ENCODE measurements at places on chromosomes 1 and 21. TPM values are rescaled to one million over a fixed set of nuclear protein-coding genes. Genes with fewer than 3 reads are reported as not detected.
A peak's percentile ranks its signal among the peaks of the same experiment; 100 is the strongest.

GRCh38 chr1:6052543-6053205, 7.0 kb downstream of the KCNAB2 start:
- DNase-seq = peak; percentile 77

DNA sequence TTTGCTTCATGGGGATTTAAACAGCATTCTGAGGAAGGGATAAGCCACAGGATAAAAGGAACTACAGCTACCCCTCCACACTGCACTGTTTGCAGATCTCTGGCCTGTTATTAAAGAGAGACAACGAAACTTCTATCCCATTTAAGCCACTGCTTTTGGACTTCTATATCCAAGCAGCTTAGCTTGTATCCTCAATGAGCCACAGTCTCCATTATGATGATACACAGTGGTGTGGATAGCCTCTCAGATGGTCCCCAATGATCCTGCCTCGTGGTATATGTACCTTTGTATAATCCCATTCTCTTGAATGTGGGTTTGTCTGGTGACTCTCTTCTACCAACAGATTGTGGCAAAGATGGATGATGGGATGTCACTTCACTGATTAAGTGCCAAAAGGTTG, 36.0 kb upstream of the MARK1 start:
- no peak for DNase-seq

- DNase-seq = peak; percentile 42
These were observed 18.8 kb downstream of the KNCN start for GRCh38 chr1:46532498-46533178.

- DNase-seq = no peak
These were observed 577.1 kb downstream of the PLPP3 start for GRCh38 chr1:56002231-56002630.

FALEC gene
- total RNA-seq = not detected

TDRKH gene
- 2.1 TPM for total RNA-seq

IL12RB2 gene
- not detected for total RNA-seq
